ENCODE measurements at places on chromosomes 1 and 21.

- DNase-seq, result peak; percentile 72
These were observed at the start of gene TRIM67 for GRCh38 chr1:231161667-231162296. Gene TRIM67 (plus strand): TSS chr1:231162058. CDS start chr1:231162970, 912 bp downstream.

DNA sequence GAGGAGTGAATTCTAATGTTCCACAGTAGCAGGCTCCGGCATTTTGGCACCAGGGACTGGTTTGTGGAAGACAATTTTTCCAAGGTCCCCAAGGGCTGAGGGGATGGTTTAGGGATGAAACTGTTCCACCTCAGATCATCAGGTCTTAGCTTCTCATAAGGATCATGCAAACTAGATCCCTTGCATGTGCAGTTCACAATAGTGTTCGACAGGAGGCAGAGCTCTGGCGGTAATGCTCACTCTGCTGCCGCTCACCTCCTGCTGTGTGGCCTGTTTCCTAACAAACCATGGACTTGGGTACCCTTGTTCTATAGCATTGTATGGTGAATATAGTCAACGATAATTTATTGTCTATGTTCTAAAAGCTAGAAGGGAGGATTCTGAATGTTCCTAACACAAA is 16.6 kb downstream of the CRNN start:
- DNase-seq, result no peak

- no peak for DNase-seq
These were observed 325.7 kb upstream of the LYPLAL1 start for GRCh38 chr1:218848009-218848408.

DNA sequence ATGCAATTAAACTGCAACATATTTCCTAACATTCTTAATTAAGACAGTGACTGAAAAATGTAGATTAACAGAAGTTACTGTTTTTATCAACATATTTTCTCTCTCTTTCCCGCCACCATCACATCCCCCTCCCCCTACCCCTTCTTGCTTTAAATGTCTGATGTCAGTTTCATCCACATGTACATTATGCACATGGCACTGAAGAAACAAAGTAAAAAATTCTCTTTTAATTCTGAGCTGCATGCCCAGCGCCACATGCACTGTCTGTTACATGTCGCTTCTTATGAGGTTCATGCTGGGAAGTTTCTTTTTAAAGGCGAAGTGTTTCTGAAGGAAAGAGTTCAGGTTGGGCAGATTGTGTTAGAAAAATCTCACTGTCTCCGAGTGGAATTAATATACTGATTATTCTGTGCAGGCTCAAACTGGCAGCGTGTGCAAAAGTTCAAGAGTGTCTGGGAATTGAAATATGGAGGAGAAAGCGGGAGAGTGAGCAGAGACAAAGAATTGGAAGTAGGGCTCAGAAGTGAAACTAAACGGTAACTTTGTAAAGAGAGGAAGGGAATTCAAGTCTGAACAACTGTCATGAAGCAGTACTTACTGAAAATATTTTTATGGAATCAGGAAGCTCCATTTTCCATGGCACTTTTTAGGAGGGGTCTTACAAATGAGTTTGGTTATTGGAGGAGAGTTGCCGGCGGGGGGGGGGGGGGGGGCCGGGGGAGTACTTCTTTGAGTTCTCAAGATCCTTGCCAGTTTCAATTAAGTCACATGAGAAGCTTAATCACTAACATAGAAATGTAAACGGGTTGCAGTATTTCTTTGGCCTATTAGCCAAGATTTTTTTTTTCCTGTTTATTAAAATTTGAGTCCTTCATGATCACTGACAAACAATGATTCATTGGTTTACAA is 217.6 kb downstream of the SDCCAG8 start:
- no peak for DNase-seq

DNA sequence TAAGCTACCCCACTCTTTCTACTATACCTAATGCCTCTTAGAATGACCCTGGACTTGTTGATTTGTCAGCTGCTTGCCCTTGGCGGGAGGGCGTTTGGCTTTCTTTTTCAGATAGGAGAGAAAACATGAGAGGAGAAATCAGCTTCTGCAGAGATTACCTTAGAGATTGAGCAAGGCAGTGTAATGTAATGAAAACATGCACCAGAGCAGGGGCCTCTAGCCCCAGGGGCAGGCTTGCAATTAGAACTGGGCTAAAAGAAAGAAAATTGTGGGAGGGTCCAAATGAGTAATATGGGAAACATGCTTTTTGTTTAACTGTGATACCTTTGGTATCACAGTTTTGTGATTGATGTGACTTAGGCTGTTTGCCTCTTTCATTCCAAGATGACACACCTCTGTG is 89.7 kb downstream of the PBX1 start:
- DNase-seq, result no peak

- DNase-seq, result peak; percentile 4
These were observed 97.4 kb upstream of the KCNJ15 start for GRCh38 chr21:38159355-38159754.

DNA sequence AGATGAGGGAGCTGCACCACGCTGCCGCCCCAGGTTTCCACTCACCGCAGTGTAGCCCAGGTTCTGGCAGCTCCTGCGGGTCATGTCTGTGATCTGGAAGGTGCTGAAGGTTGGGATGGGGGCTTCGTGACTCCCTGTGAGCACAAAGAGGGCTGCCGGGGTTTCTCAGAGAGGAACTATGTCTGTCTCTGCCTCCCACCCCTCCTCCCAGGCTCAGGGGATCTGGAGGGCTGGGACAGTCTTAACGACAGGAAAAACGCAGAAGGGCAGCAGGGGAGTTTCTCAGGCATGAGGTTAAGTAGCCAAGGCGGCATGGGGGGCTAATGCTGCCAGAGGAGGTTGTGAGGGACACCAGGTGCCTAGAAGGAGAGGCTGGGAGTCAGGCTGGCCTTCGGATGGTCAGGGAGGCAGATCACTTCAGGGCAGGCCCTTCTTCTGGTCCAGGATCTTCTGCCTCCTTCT is 656 bp downstream of the SH2D2A start:
- no peak for DNase-seq

DNA sequence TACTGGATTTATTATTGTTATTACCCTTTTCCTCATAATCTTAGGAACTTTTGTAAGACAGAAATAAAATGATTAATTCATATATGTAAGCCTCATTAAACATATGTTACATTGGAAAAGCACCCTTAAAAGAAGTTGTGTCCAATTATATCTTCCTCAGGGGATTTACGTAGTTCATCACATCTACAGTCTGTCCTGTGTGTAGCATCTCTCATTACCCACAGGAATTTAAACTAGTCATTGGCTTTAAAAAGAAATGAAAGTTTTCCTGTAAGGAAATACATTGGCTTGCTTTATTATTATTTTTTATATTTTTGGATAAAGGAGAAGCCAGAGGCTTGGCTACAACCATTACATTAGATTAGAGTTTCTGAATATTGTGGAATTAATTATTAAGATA is 56.1 kb downstream of the SWT1 start:
- DNase-seq, result no peak

Data from NCI-H1930 (cell line).